H9 (cell line): ENCODE measurements at places on chromosomes 4 and X.

DNA sequence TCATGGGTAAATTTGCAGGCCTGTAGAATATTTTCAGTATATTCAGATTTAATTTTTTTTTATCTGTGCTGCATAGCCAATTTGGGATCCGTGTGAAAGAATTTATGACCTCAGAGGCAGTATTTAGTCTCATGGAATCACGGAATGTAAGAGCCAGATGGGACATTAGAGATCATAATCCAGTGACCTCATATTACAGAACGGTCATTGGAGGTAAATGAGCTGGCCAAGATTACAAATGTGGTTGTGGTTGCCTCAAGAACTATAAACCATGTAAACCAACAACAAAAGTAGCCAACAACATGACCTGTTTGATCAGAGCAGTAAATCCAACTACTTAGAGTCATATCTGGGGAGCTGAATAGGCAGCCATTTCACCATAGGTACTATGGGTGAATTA lies 71.6 kb downstream of the AMOT start:
- no peak for DNase-seq

GRCh38 chr4:183099537-183100297 lies 660 bp downstream of the WWC2 start:
- peak; percentile 73 for DNase-seq

- peak; percentile 64 for DNase-seq
Measured at GRCh38 chrX:70908541-70908940, at the start of gene TEX11. TSS of gene TEX11 (minus strand) at chrX:70908711. CDS start at chrX:70907789, 922 bp downstream.

DNA sequence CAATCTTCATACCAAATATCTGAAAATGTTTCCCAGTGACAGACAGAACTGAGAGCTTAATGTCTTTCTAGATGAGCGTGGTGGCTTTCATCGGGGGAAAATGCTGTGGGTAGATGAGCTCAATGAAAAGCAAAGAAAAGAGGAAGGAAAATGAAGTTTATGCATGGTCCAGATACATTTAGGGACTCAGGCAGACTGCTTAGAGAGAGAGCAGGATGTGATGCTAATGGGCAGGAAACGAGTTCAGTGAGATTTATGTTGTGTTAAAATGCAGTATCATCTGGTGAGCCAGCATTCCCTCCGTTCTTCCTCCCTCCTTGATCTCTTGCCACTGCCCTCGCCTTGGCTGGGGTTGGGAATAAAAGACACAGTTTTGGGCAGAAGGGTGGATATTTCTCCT lies 229.2 kb downstream of the GBA3 start:
- no peak for DNase-seq

DNA sequence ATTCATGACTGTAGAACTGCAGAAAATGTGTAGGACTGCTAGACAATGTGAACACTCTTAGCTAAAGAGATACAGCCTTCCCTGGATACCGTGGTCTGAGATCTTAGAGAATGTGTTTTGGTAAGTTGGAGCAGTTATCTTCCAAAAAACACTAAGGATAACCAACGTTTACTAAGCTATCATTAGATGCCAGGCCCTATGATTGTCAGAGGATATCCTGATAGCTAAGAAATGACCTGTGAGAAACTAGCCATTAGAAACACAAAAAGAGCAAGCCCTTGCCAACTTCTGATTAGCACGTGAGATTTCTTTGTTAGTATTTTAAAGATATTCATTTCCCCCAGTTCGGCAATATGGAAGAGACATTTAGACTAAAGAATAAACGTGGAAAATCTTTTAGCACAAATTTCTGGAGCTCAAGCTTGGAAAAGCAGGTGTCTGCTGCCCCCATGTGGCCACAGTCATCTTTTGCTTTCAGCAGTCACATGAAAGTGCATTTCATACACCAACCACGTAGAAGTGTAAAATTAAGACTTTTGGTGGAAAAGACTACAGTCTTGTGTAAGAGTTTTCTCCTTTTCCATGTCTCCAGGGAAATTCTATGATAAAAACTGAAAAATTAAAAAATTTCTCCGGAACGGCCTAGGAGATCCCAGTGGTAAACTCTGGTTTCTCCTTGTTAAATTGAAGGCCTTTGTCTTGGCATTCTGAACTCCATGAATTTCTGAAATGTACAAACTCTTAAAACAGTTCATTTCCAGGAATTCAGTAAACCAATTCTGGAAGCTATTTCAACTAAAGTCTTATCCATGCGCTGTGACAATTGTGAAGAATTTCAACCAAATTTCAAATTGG lies 136.4 kb downstream of the ZNF674 start:
- DNase-seq, result peak; percentile 37

DNA sequence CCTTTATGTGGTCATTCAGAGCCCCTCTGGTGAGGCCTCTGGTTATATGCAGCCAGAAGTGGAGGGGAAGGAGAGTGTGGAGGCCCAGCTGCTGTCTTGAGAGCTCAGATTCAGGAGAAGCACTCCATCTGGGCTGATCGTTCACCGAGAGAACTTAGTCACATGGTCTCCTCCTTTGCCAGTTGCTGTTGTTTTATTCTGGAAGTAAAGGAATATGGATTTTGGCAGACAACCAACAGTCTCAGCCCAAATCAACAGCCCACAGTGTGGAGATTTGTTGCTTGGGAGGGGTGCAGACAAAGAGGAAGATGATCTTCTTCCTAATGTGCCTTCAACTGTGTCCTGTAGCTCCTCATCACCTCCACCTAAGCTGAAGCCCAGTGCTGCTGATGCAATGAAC lies 355.4 kb downstream of the ANK2 start:
- DNase-seq, result no peak

GRCh38 chrX:116009861-116010710 lies 160.5 kb upstream of the AGTR2 start:
- peak; percentile 56 for DNase-seq
